NCI-H187 (cell line): ENCODE measurements at places on chromosomes 2 and 18.
A peak's percentile ranks its signal among the peaks of the same experiment; 100 is the strongest.

DNA sequence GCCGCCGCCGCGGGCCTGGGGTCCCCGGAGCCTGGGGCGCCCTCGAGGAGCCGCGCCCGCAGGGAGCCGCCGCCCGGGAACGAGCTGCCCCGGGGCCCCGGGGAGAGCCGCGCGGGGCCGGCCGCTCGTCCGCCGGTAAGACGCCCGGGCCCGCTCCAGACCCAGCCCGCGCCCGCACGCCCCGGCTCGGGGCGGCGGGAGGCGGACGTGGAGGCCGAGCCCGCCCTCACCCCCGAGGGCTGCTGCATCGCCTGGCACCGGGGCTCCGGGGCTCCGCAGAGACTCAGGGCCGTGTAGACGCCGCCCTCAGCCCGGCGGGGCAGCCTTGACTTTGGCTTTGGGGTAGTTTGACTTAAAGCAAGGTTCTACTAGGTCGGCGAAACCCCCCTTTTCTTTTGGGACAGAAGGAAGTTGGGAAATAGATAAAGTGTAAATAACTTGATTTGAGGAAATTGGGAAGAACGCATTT, 335 bp downstream of the ERFE start:
- DNase-seq, result no peak

DNA sequence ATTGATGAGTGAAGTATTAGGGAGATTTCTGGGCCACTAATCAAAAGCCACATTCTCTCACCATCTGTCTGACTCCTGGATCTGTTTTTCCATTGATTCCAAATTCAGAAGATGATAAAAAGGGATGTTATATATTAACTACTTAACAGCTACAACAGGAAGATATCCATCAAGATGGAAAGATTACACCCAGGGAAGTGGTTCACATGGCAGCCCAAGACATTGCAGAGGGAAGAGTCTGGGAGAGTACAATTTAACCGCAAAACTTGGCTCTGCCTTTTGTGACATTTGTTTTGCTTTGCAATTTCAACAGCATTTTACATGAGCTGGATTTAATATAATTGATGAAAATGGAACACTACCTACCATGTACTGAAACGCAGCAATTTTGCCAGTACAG, 22.5 kb upstream of the TCF4 start:
- DNase-seq, result no peak

- no peak for DNase-seq
These were observed 31.9 kb downstream of the TFCP2L1 start for GRCh38 chr2:121253021-121253673.

GRCh38 chr2:60885683-60886082, 4.3 kb downstream of the REL start:
- DNase-seq, result no peak

DNA sequence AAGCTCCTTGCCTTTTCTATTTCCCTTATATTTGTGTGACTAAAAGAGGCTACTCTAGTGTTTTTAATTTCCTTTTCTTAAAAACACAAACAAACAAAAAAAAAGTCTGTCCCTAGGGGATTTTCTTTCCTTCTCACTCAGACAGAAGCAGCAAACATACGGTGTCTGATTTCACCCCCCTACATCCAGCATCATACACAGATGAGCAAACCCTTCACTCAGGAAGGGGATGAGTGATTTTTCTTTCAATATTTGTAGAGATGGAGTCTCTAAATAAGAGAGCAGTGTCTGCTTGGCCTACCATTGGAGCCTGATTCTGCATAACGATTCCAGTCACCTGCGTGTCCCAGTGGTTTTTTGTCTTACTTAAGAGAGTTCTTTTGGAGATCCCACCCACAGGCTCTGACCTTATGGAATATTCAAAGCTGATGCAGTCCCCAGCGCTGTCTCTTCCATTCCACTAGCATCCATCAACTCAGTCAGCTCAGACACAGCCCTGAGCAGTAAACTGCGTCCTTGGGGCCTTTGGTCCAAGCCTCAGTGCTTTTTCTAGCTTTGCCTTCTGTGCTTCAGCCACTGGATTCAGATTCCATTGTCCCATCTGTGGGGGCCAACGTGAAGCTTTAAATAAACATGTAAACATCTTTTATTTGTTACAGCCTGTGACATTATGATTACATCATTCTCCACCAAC, 52.6 kb upstream of the TPO start:
- DNase-seq, result peak; percentile 58

DNA sequence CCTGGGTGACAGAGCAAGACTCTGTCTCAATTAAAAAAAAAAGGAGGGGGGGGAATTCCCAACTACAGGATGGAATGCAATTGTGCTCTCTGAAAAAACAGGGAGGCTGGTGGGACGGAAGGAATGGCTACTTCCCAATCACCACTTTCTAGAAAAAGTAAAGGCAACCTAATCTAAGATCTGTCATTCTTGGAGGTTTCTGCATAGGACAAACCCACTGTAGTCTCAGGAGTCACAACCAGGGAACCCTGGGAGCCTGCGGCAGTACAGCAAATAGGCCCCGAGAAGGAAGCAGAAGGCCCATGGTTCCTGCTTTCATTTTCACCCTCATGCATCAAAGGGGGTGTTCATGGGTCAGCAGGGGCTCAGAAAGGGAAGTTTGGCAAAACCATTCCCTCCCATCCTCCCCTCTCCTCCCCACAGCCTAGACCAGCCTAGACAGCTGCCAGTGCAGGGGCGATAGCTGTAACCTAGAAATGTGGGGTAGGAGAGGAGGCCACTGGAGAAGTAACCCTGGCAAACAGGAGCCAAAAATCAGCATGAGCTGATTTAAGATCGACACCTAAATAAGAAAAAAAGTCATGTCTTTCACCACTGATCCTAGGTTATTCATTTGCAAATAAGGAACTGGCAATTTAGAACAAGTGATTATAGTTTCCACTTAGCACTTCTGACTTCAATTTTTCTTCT, 48.0 kb downstream of the TRABD2A start:
- no peak for DNase-seq

GRCh38 chr2:143475041-143475776, 346.0 kb downstream of the ARHGAP15 start:
- no peak for DNase-seq

GRCh38 chr2:131023758-131024157, 69.5 kb downstream of the FAM168B start:
- no peak for DNase-seq

GRCh38 chr2:46876741-46877384, 38.7 kb downstream of the MCFD2 start:
- DNase-seq, result no peak

DNA sequence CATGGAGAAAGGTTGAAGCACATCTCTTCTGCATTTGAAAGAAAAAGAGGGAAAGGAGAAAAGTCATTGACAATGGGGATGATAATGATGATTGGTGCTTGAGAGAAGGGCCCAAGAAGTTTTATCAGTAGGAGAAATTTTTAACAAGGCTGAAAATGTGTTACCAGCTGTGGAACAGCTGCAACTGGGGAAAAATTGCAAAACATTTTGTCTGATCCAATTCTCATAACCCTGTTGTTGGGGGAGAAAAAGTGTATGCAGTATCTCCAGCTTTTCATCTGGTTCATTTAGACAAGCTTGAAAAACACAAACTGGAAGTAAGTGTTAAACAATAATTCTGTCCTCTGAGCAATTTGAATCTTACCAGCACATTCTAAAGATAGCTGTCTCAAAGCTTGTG, 92.7 kb downstream of the CSRNP3 start:
- no peak for DNase-seq

- DNase-seq, result no peak
These were observed 540.6 kb downstream of the RIT2 start for GRCh38 chr18:42574871-42575270.

DNA sequence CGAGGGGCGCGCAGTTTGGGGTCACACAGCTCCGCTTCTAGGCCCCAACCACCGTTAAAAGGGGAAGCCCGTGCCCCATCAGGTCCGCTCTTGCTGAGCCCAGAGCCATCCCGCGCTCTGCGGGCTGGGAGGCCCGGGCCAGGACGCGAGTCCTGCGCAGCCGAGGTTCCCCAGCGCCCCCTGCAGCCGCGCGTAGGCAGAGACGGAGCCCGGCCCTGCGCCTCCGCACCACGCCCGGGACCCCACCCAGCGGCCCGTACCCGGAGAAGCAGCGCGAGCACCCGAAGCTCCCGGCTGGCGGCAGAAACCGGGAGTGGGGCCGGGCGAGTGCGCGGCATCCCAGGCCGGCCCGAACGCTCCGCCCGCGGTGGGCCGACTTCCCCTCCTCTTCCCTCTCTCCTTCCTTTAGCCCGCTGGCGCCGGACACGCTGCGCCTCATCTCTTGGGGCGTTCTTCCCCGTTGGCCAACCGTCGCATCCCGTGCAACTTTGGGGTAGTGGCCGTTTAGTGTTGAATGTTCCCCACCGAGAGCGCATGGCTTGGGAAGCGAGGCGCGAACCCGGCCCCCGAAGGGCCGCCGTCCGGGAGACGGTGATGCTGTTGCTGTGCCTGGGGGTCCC, at the start of gene ITGA4:
Gene ITGA4, plus strand, starts transcription at position 266 of the 620 bp plus-strand sequence. Its CDS starts 269 bp downstream, at position 535.
- no peak for DNase-seq

DNA sequence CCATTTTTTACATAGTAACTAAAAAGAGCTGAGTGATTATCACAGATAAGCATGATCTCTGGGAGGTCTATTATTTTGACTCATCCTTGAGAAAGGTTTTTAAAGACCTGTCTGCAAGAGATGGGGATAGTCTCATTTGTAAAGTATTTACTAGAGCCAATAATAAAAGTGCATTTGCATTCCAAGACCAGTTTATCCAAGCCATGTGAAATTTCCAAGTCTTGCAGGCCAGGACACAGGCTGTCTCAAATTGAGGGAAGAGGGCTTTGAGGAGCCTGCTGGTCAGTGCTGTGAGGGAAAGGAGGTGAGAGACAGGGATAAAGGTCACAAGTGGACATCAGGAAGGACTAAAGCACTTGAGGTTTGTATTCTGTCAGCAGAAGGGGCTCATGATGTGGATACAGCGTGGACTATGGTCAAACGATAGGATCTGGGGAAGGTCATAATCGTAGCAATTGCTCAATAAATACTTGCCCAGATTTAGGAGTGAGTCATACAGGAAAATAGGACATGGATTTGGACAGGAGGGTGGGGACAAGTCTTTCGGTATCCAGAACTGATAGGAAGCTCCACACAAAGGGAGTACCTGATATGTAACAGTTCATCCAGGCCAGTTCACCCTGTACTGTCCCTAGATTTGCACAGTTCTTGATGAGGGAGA, 6.6 kb upstream of the CDH2 start:
- no peak for DNase-seq

DNA sequence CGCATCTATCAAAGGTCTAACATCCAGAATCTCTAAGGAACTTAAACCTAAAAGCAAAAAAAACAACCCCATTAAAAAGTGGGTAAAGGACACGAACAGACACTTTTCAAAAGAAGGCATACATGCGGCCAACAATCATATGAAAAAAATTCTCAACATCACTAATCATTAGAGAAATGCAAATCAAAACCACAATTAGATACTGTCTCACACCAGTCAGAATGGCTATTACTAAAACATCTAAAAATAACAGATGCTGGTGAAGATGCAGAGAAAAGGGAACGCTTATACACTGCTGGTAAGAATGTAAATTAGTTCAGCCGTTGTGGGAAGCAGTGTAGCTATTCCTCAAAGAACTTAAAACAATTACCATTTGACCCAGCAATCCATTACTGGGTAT, 38.0 kb downstream of the PPP3R1 start:
- no peak for DNase-seq

DNA sequence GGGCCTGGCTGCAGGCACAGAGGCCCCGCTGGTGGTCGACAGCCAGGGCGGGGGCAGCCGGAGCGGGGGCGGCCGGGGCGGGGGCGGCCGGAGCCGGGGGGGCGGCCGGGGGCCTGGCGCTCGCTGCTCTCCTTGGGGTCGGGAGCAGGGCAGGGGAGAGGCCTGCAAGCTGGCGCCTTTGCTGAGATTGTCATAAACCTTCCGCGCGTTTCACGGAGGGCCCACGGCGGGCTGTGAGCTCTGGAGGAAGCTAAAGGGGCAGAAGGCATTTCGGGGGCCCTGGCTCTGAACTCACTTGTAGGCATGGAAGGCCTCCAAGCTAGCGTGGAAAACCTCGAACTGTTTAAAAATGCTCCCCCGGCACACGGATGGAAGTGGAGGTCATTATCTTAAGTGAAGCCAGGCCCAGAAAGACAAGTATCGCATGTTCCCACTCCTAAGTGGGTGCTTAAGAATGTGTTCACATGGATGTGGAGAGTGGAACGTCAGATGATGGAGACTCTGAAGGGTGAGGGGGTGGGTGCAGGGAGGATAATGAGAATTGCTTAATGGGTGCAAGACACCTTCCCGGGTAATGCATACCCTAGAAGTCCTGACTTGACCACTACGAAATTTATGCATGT, 629 bp downstream of the PRELID3A start:
- no peak for DNase-seq

- no peak for DNase-seq
These were observed 16.2 kb upstream of the MAPRE2 start for GRCh38 chr18:35024965-35025364.

GRCh38 chr2:138474100-138474825, 27.3 kb upstream of the SPOPL start:
- no peak for DNase-seq

DNA sequence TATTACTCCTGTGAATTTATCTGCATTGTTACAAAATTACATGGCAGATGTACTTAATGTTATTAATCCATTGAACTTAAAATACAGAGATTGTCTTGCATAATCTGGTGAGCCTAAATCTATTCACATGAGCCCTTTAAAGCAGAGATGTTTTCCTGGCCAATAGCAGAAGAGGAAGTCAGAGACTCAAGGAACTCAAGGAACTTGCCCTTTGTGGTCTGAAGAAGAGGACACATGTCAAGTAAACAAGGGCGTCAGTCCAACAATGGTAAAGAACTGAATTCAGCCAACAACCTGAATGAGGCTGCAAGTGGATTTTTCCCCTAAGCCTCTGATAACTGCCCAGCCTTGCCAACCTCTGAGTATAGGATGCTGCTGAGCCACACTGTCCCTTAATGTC, 356.3 kb upstream of the PKDCC start:
- DNase-seq, result no peak

GRCh38 chr2:42921147-42921520, 128.8 kb upstream of the HAAO start:
- DNase-seq, result no peak

DNA sequence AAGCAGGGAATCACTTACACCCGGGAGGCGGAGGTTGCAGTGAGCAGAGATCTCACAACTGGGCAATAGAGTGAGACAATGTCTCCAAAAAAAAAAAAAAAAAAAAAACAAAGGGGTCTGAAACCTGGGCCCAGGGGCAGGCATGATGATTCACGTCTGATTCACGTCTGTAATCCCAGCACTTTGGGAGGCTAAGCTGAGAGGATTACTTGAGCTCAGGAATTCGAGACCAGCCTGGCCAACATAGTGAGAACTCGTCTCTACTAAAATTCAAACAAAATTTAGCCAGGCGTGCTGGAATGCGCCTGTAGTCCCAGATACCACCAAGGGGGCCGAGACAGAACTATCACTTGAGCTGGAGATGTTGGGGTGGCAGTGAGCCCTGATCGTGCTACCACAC, 30.3 kb downstream of the TEX44 start:
- DNase-seq, result no peak

- DNase-seq, result no peak
These were observed 704.5 kb upstream of the RAB6C start for GRCh38 chr2:129274918-129275317.

- peak; percentile 46 for DNase-seq
These were observed 58.3 kb upstream of the MAPRE3 start for GRCh38 chr2:26911911-26912861.

GRCh38 chr2:168449419-168449818, 6.7 kb upstream of the CERS6 start:
- DNase-seq, result no peak

- DNase-seq, result no peak
These were observed 56.6 kb upstream of the SLC1A4 start for GRCh38 chr2:64932371-64933216.

GRCh38 chr2:235570966-235571692, 77.3 kb downstream of the AGAP1 start:
- DNase-seq, result no peak
